ENCODE measurements at places on chromosomes 4 and X.

- DNase-seq, result no peak
Observed at GRCh38 chrX:41604177-41604576, 84.6 kb upstream of the GPR34 start.

- no peak for DNase-seq
Observed at GRCh38 chrX:81390237-81390636, 188.3 kb downstream of the SH3BGRL start.

- no peak for DNase-seq
Observed at GRCh38 chrX:41003506-41004270, 81.6 kb upstream of the USP9X start.

DNA sequence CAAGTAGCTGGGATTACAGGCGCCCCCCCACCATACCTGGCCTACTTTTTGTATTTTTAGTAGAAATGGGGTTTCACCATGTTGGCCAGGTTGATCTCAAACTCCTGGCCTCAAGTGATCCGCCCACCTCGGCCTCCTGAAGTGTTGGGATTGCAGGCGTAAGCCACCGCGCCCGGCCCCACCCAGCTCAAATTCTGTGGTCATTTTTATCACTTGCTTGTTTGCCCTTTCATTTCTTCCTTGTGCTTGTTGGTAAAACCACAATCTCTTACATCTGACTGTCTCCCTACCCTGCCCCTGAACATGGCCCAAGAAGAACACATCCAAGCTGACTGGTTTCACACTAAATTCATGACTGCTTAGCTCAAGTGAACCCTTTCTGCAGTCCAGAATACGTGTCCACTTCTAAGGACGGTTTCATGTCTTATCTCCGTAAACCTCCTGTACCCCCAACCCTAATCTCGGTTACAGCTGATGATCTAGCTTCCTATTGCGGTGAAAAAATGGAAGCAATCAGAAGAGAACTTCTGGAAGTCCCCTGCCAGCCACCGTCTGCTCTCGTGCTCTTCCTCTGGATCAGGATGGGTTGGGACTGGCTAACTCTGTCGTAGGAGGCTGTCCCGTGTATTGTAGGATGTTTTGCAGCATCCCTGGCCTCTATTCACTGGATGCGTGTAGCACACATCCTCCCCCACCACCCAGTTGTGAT is 5.4 kb upstream of the RS1 start:
- DNase-seq, result no peak

DNA sequence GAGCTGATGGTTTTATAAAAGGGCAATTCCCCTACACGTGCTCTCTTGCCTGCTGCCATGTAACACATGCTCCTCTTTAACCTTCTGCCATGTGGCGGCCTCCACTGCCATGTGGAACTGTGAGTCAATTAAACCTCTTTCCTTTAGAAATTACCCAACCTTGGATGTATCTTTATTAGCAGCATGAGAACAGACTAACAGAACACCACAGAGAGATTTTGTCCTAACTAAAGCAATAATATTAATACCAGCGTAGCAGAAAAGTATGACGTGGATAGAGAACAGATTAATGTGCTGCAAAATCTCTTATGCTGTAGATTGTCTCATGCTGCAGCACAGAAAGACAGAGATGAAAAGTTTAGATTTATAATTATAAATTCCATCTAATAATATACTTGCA is 23.1 kb downstream of the AIMP1 start:
- no peak for DNase-seq

DNA sequence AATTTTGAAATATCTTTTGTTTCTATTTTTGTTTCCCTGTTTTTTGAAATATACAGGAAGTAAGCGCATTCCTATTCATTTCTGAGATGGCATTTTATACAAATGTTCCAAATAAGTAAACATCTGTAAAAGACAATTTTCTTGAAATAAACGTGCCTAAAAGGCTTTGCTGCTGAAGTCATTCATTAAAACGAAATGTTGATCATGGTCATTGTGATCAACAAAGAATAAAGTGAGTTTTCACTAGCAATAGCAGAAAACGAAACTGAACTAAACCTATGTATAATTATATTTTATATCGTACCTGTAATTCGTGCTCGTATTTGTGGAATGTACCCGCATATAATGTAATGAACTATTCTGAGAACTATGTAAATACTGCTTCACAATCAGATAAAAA is 221.2 kb downstream of the MGST2 start:
- DNase-seq, result no peak

- no peak for DNase-seq
Observed at GRCh38 chr4:158490629-158491028, 31.1 kb upstream of the RXFP1 start.

DNA sequence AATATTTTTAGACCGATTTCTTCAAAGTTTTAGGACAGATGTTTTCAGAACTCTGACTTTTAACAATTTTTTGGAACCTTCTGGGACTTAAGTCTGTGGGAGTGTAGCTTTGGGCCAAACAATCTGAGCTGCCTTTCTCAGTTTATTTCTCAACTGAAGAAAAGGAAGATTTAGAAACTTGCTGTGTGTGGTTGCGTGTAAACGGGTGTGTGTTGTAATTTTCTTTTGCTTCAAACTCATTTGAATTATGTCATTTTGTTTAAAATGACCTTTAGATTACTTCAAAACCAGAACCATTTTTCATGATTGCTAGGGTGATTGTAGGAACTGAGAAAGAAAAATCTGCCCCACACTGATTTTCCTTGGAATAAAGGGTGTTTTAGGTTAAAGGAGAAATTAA is 577.7 kb upstream of the GALNTL6 start:
- no peak for DNase-seq

GRCh38 chrX:110415440-110416170 is 57.0 kb downstream of the RTL9 start:
- DNase-seq, result no peak

DNA sequence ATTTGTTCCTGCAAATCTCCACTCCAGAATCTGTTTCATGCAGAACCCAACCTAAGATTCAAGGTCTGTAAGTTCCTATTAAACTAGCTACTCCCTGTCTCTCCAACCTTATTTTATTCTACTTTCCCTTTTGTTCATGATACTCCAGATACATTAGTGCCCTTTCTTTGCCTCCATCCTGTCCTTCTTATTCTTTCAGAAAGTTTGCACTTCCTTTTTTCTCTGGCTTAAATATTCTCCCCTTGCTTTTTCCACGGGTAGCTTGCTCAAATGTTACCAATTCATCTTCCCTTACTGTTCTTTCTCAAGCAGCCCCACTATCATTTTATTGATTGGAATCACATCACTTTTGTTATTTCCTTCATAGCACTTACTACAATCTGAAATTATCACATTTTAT is 72.1 kb downstream of the CAMK2D start:
- DNase-seq, result no peak

GRCh38 chr4:39770005-39770404 is 72.1 kb downstream of the UBE2K start:
- no peak for DNase-seq

DNA sequence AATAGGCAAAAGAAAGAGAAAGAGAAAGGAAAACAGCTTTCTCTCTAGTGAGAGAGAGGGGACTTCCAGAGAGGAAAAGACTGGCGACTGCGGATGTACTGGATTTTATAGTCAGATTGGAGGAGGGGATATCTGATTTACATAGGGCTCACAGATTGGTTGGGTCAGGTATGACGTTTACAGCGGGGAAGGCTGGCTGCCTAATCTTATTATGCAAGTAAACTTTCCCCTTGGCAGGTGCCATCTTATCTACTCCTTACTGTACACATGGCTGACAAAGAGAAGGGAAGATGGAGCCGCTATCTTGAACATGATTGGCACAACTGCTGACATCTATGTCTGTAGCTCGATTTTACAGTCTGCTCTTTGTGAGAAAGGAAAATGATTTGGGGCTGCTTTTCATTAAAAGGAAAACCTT is 25.4 kb downstream of the RBPJ start:
- no peak for DNase-seq

GRCh38 chr4:108683479-108683878 is 33.1 kb downstream of the OSTC start:
- no peak for DNase-seq

- no peak for DNase-seq
Observed at GRCh38 chrX:139044680-139045079, 333.2 kb upstream of the FGF13 start.

DNA sequence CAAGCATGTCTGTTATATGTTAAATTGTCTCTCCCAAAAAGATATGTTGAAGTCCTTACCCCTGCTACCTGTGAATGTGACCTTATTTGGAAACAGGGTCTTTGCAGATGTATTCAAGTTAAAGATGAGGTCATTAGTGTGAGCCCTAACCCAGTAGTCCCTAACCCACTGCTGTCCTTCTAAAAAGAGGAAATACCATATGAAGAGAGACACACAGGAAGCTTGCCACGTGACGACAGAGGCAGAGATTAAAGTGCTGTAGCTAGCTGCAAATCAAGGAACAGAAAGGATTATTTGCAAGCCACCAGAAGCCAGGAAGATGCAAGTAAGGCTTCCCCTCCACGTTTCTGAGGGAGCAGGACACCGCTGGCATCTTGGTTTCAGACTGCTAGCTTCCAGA is 150.1 kb downstream of the HNRNPD start:
- no peak for DNase-seq

DNA sequence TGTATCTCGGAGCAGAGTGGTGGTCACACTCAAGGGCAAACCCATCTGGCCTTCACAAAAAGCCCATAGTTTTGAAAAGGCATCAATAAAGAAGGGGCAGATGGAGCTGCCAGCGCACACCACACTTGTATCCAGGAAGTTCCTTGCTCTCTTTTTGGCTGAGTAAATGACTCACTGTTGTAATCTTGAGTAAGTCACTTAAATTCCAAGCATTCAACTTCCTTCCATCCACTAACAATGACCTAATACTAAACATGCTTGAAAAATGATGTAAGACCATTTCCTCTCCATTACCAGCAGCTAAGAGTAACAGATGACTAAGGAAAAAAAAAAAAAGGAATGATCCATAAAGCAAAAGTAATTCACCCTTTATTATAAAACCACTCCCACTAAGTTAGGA is 32.4 kb upstream of the MYOZ2 start:
- no peak for DNase-seq

DNA sequence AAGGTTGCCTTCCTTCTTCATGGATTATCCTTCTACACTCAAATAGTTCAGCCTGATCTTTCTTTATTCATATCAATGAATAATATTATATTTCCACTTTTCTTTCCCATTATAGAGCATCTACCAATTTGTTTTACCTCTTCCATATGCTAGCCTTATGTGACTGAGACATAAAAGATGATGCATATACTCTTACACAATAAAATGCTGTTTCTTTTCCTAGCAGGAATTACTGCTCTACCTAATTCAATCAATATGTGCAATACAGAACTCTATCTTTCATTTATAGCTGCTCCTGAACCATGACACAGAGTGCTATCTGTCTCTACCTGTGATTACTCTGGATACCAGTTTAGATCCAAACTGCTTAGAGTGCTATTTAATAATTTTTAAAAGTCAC is 2334.0 kb downstream of the PCDH7 start:
- no peak for DNase-seq

- DNase-seq, result no peak
Observed at GRCh38 chrX:10989386-10989785, 121.7 kb upstream of the HCCS start.

DNA sequence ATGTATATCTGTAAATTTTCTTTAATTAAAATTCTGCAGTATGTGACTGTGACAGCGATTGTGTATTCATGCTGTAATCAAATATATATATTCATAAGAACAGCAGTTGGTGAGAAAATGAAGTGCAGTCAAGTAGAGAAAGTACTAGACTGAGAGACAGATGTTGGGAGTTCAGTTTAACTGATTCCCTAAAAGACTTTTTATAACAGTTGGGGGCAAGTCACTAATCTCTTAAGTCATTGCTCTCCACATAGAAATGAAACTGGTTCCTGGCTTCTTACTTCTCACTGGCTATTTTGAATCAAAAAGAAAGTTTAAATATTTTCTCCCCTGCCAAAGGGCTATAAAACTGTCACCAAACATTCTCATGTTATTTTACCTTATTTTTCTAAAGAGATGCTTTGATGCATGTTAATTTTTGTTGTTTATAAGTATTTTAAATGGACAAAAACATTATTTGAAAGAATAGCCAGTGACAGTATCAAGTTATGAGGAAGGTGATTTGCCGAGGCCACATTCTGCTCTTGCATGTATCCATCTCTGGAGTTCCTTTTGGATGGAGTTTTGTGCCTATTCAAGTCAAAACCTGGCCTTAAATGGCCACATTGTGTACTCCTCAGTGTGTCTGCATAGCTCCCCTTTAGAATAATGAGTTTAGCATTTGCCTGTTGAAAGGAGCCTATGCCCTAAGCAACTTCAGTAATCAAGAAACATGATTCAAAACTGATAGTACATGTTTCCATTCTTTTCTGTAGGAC is 30.8 kb downstream of the EXOC1 start:
- DNase-seq, result no peak

DNA sequence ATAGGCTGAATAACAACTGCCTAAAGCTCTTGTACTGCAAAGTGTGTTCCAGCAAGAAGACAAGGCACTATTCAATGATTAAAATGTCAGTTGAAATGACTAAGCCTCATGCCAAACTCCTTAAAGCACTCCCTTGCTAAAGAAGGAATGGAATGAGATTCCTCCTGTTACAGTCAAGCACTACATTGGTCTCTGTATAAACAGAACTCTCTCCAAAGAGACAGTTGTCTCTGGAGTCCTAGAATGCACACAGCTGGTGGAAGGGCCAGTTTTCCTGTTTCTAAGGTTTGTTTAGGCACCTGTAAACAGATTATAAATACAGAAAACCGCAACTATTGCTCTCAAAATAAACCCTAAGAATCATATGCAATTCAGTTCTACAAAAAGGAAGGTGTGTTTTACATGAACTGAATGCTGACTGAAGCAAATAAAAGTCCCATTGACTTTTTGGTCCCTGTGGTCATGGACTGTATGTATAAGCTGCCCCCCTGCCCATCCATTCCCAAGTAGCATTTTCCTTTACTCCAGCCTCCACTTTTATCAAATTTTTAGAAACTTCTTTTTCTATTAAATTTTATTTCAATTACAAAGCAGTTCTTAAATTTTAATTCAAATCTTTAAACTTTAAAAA is 47.0 kb downstream of the FAT1 start:
- DNase-seq, result no peak

DNA sequence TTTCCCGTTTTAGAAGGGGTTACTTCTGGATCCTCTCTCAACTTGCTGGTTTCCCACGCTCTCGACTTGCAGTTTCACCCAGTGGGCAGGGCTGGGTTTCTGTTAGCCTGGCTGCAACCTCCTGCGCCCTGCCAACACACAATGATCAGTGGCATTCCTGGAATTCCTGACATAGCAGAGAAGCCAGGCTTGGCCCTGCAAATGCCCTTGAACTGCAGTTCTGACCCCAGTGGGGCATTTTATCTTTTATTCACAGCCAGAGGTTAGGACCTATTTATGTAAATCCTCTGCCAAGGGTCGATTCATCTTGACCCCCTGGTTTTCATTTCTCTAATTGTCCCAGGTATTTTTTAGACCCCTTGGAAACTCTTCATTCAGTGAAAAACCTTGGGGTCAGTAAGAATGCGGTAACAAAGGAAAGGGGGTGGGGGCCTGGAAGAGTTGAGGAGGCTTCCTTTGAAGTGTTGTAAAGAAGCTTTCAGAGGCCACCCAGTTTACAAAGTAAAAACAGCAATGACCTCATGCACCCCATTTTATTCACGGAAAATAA is 217.6 kb downstream of the ZNF674 start:
- no peak for DNase-seq

- no peak for DNase-seq
Observed at GRCh38 chr4:91454111-91454510, 849.7 kb upstream of the GRID2 start.

- DNase-seq, result no peak
Observed at GRCh38 chr4:145697332-145697731, 17.4 kb downstream of the C4orf51 start.

Measured in vagina (tissue), 2 donors.